ENCODE measurements at places on chromosomes 11 and 22. TPM values are rescaled to one million over a fixed set of nuclear protein-coding genes. Genes with fewer than 3 reads are reported as not detected.

CRYBB2 gene
- total RNA-seq = not detected

ARHGAP20 gene
- 1.0 TPM for total RNA-seq

BUD13 gene
- total RNA-seq = 17.2 TPM

MIOX gene
- not detected for total RNA-seq

PKNOX2 gene
- total RNA-seq = not detected

OR56A3 gene
- not detected for total RNA-seq

SCUBE1 gene
- not detected for total RNA-seq

All from dermis blood vessel endothelial cell (primary cell).